Vagina (tissue), 2 donors: ENCODE measurements at places on chromosomes 7 and 10.

- DNase-seq: no peak
These were observed 415.6 kb upstream of the NPVF start for GRCh38 chr7:25643770-25644394.

DNA sequence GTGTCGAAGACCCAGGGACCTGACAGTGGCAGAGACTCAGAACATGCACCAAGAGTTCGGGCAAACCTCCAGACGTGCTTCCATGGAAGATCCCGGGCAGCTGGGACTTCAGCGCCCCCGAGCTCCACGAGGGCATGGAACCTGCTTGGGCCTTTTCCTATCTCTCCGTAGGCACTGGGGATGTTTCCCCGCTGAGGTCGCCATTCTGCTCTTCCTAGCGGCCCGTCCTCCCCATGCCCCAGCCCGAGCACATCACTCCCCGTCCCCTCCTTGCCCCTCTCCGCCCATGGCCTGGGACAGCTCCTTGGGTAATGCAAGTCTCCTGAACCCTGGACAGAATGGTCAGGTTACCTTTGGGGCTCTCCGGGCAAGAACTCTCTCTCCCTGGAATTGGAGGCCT, 32.3 kb upstream of the SHH start:
- DNase-seq: no peak

DNA sequence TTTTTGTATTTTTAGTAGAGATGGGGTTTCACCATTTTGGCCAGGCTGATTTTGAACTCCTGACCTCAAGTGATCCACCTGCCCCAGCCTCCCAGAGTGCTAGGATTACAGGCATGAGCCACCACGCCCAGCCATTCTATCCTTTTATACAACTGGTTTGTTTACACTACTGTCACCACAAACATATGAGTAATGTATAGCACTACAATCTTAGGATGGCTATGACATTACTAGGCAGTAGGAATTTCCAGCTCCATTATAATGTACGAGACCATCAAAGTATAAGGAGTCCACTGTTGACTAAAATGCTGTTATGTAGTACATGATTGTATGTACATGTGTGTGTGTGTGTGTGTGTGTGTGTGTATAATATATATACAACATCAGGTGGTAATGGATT, 1126.1 kb upstream of the LRRN3 start:
- no peak for DNase-seq

DNA sequence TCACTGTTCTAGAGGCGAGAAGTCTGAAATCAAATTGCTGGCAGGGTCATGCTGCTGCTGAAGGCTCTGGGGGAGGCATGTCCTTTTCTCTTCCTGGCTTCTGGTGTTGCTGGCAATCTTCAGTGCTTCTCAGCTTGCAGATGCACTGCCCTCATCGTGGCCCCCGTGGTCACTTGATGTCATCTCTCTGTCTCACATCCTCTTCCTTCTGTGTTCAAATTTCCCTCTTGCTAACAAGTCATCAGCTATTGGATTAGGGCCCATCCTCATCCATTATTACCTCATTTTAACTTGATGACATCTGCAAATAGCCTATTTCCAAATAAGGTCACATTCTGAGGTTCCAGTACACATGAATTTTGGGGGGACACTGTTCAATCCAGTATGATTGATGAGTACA, 36.6 kb upstream of the SRGN start:
- no peak for DNase-seq

- peak; percentile 61 for DNase-seq
These were observed 255.4 kb downstream of the TCERG1L start for GRCh38 chr10:131056091-131056579.

DNA sequence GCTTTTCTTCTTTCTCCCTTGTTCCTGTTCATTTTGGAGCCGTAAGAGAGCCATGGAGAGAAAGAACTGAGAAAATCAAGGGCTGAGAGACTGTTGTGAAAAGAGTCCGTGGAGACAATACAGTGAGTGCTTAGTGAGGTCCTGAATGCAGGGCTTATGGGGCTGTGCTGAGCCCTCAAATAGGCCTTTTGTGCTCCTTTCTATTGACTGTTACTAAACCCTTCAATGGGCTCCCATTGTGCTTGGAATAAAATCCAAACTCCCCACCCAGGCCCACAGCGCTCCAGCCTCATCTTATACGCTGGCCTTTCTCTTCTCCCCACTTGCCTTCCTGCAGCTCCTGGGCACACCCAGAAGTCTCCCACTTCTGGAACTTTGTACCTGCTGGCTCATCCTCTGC, 243.1 kb upstream of the HABP2 start:
- DNase-seq: no peak

GRCh38 chr7:134931487-134931886, 54.8 kb upstream of the AGBL3 start:
- DNase-seq: no peak

GRCh38 chr10:74836877-74837276, 10.5 kb downstream of the KAT6B start:
- DNase-seq: no peak

DNA sequence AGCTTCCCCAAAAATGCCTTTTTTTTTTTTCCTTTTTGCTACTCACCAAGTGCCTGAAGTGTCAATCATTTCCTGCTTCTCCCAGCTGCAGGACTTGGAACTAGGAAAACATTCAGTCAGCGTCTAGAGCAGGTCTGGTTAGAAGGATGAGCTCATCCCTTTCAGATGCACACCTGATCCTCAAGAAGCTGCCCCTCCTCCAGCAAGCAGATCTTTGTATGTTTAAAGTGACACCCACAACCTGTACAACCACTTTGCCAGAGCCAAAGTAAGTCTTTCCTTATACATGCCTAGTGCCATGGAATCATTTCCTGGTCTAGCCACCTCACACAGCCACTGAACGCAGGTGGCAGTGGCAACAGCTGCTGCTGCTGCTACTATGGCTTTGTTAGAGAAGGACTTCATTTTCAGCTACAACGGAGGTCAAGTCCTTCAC, 10.4 kb upstream of the USP54 start:
- DNase-seq: no peak

DNA sequence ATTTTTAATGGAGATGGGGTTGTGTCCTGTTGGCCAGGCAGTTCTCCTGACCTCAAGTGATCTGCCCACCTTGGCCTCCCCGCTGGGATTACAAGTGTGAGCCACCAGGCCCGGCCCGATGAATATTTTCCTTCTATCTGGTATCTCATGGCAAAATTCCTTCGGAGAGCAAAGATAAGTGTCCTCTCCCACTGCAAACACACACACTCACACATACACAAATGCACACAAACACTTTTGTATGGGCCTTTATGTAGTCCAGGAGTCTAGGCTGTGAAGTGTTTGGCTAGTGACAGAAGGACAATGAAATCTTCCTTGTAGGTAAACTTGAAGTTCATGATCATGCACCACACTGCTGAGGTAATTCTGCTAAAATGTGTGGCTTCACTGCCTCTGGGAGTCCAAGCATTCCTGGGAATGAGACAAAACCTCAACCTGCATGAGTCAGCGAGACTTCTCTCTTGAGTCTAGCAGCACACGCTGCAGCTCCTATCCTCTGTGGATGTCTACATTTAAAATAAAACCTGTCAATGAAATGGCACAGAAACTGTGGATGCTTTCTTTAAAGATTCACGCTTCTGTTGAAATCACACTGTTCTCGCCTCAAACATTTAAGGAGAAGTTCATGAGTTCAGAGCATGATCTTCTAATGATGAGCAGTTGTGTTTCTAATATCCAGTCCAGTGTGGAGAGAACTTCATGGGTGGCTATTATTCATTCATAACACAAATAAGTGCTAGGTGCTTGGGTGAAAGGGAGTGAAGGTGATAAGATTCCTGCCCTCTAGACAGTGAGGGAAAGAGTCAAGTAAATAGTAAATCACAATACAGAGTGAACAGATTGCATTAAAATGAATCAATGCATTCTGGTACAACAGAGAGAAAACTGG, 96.5 kb downstream of the NRP1 start:
- DNase-seq: no peak

DNA sequence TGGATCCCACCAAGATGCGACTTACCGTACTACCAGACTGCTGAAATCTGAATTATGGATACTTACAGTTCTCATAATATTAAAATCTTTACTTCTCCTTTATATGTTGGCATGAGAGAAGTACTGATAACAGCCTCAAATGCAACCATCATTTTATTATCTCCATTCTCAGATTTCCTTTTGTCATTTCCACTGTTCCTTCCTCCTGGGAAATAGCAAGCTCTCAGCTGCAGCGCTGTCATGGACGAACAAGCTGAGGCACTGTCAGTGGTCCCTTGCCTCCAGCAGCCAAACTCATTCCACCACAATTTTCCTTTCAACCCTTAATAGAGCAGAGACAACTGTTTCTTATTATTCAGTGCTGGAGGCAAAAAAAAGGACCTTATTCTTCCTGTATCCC, 478.4 kb downstream of the ARL4A start:
- DNase-seq: no peak

DNA sequence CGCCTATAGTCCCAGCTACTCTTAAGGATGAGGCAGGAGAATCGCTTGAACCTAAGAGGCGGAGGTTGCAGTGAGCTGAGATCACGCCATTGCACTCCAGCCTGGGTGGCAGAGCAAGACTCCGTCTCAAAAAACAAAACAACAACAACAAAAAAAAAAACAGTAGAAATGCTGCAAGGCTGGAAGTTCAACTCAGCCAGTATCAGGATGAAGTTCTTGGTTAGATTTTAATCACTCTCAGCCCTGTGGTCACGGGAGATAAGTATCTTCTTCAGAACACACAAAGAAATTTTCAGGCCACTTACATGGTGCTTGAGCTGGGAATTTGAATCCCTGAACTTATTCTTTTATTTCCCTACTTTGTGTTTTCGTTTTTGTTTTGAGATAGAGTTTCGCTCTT, 120.4 kb downstream of the MARCHF5 start:
- no peak for DNase-seq

GRCh38 chr10:109403551-109403950, 519.8 kb downstream of the XPNPEP1 start:
- DNase-seq: no peak

- no peak for DNase-seq
These were observed 470.3 kb downstream of the AUTS2 start for GRCh38 chr7:70068531-70068930.

- DNase-seq: no peak
These were observed 3.6 kb upstream of the TBX20 start for GRCh38 chr7:35257251-35258124.

- no peak for DNase-seq
These were observed 36.9 kb upstream of the SH2D4B start for GRCh38 chr10:80500572-80501380.

- DNase-seq: no peak
These were observed 118.0 kb downstream of the BUB3 start for GRCh38 chr10:123272171-123272570.

DNA sequence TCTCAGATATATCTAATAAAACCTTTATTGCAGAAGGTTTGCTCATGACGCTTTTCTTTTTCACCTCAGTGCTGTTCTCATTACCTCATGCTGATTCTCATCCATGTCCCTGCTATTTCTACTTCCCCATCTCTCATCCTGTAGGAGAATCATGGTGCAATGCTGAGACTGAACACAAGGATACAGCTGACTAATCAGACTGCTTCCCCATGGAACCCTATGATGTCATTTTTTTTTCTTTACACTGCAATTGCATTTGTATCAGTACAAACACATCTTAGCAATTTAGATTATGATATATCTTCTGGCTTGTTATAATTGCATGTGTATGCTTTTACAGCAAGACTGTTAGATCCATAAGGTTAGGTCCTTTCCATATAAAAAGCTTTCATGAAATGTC, 93.7 kb downstream of the SEMA3A start:
- no peak for DNase-seq

GRCh38 chr7:75992083-75992755, 2.2 kb downstream of the TMEM120A start:
- DNase-seq: no peak

GRCh38 chr10:97861097-97861750, 11.6 kb downstream of the GOLGA7B start:
- no peak for DNase-seq

DNA sequence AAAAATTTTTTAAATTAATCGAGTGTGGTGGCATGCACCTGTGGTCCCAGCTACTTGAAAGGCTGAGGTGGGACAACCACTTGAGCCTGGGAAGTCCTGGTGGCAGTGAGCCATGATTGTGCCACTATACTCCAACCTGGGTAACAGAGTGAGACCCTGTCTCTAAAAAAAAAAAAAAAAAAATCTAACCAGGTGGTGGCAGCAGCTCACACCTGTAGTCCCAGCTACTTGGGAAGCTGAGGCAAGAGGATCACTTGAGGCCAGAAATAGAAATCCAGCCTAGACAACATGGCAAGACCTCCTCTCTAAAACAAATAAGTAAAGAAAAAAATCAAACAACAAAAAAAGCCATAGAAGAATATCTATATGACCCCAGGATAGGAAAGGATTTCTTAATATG, 3.6 kb upstream of the MYOF start:
- DNase-seq: no peak

DNA sequence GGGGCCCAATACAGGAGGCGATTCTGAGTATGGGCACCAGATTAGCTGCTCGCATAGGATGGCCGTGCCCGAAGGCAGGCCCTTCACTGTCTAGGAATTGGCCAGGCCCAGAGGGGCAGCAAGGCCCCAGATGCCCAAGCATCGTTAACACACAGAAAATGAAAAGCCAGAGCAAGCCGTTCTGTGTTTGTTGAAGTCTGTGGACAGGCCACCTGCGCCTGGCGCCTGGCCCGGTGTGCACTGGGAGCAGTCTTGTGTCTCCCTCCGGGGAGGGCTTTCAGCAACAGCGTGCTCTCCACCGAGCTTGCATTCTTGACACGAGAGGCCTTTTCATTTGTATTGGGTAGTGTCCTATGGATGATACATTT, 34.5 kb upstream of the TTYH3 start:
- no peak for DNase-seq

DNA sequence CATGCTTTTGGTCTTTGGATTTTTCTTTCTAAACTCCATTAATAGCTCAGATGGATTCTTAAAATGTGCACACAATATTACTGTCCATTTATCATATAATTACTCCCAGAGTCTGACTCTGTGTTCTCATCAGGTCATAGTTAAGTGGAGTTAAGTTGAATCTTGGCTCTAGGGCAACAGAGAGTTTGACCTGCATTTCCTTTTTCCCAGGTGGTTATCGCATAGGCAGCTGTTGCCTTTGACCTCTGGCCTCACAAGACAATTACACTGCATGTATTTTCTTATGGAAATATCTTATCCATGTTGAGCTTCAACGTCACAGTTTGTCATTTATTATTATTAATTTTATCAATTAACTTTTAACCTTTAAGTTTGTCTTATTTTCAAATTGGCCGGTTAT, 237.5 kb upstream of the HGF start:
- DNase-seq: no peak

- no peak for DNase-seq
These were observed 10.9 kb upstream of the RBP3 start for GRCh38 chr10:47337310-47337709.

GRCh38 chr10:72000073-72001032, 36.2 kb downstream of the CHST3 start:
- no peak for DNase-seq

DNA sequence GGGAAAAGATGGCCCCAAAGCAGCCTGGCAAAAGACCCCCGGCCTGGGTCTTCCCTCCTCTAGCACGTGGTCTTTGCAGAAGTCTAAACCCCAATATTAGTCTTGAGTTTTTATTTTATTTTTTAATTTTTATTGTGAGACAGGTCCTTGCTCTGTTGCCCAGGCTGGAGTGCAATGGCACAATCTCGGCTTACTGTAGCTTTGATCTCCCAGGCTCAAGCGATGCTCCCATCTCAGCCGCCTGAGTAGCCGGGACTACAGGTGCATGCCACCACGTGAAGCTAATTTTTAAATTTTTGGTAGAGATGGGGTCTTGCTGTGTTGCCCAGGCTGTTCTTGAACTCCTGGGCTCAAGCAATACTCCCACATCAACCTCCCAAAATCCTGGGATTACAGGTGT, 40.3 kb upstream of the MXI1 start:
- peak; percentile 55 for DNase-seq
